Adipocyte (in vitro differentiated cells): ENCODE measurements at places on chromosomes 3 and 15.

GRCh38 chr3:66312039-66312438, 91.2 kb downstream of the SLC25A26 start:
- no peak for DNase-seq

DNA sequence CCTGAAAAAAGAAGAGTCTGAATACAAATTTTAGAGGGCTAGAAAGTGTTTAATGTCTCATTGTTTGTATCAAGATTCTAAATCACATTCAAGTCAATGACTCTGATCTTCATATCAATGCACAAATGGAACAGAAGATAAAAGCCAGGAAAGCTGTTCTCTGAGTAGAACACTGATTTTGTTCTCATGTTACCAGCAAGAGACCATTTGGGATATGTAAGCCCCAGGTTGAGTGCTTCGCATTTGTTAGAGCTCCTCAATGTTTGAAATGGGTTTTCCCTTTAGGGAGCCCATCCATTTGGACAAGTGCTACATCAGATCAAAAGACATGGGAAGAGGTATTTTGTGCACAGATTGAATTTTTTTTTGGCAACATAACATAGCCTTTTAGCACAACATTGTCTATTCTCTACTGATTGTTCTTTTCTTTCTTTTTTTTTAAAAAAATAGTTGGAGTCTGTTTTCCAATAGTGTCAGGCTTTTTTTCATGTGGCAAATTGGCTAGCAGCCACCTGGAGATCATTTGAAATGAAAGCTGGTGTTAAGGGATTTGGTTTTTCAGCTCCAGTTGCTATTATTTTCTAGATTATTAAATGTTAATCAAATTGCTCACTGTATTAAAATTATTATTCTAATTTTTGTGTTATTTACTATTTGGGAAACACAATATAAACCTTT, 74.5 kb upstream of the ZPLD1 start:
- DNase-seq = no peak

GRCh38 chr3:16447135-16447534, 66.4 kb downstream of the RFTN1 start:
- no peak for DNase-seq

DNA sequence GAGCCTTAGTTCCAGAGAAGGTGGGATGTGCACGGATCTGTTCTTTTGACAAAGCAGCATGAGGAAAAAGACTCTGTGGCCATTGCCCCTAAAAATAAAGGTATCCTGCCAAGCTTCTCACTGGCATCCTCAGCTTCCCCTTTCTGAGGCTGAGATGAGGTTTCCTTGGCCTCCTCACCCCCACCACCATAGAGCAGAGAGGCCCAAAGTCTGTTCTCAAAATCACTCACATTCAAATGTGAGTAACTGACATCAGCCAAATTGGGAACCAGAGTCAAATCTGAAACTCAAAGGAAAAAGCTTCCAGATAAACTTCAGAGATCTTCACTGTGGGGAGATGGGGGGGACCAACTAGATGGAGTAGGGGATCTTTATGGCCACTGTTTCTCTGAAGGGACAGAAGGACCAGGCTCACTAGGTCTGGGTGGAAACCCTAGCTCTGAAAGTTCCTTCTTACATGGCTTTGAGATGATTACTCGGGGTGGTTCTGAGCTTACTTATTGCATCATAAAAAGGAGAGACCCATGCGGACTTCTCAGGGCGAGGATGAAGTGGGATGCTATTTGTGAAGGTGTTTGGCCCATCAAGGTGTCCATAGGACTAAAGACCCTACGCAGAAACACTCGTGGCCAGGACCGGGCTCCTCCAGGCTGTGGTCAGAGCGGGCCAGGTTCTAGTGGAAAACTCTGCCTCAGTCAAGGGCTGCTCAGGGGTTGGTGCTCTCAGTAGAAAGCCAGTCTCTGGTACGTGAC, 61.5 kb upstream of the MEF2A start:
- DNase-seq = no peak

DNA sequence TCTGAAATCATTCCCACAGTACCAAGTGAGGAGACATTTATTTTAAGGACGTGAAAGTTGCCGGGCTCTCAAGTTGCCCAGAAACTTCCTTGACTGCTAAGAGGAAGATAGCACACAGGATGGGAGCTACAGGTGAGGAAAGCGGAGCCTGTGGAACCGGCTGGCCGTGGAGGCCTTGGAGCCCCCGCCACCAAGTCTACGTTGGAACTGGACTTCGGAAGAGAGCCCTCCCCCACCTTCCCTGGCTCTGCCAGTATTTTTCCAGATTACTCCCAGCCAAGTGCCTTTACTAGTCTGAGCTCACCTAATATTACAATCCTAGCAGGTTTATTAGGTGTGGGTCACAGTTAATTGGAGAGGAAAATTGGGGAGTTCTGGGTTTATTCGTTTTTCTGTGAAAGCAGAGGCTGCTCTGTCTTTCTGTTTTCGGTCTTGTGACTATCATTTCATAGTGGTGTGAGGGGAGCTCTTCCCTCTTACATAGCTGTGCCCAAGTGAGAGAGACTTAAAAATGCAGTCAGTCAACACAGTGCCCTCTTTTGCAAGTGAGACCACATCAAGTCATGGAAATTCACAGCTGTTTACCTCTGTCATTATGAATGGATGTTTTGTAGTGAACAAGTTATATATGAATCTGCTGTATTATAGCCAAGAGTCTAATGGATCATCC, 6.8 kb downstream of the BOC start:
- no peak for DNase-seq

DNA sequence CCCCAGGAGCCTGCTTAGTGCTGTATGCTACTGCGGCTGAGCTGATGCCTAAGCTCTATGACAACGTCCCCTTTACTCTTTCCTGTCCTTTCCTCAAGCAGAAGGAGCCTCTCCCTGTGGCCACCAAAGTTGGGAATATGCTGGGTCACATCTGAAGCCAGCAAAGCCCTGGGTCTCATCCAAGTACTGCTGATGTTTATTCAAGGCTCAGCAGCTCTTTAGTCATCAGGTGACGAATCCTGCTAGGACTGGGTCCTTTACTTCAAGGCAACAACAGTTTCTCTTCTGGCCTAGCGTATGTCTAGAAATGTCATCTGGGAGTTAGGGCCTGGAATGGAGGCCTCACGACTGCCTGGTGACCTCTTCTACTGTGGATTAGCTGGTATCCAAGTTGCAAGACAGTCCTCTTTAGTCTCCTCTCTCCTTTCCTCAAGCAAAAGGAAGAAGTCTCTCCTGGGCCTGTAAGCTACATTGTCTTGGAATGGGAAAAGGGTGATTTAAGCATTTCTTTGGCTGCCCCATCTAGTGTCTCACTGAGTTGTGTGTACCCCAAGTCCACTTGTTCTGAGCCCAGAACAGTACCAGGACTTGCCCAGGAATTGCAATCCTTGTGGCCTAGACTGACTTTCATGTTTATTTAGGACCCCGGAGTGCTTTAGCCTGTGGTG, 63.9 kb downstream of the TNFAIP8L3 start:
- peak; percentile 64 for DNase-seq

DNA sequence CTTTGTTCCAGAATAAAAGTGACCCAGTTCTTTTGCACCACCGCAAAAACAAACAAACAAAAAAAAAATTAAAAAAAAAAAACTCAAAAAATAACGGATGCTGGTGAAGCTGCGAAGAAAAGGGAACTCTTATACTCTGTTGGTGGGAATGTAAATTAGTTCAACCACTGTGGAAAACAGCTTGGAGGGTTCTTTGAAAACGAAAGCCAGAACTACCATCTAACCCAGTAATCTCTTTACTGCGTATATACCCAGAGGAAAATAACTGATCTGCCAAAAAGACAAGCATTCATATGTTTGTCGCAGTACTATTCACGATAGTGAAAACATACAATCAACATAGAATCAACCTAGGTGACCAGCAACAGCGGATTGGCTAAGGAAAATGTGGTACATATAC, 298.9 kb upstream of the CBLB start:
- no peak for DNase-seq

GRCh38 chr15:74422265-74422651, 11.5 kb downstream of the SEMA7A start:
- no peak for DNase-seq

DNA sequence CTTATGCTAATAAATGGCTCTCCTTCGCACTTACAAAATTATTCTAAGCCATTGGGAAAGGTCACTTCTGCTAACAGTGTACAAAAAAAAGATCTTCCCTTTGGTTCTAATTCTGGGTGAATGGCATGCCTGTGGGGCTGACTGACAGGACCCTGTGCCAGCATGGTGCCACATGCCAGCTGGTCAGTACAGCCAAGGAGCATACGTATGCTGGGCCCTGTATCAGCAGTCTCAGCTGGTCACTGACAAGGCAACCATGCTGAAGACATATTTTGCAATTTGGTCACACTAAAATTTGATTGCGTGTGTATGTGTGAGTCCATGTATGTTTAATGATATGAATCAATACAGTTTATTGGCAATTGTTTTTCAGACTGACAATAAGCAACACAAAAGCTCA, 246.1 kb downstream of the TBL1XR1 start:
- no peak for DNase-seq

- no peak for DNase-seq
These were observed 3.6 kb downstream of the AADAC start for GRCh38 chr3:151817473-151817872.

DNA sequence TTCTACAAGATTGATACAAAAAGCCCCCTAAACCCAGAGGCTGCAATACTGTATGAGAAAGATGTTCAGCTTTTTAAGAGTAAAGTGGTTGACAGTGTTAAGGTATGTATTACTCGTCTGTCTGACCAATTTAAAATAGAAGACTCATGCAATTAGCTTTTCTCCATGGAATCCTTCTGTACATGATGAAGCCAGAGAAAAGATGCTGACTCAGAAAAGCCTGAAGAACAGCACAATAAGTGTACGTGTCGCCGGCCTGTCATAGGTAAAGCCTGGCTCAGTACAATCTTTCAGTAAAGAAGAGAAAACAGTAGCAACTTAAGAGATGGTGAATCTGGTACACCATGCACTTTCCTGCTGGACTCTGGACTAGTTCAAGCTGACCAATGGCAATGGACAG, 16.4 kb downstream of the NEK4 start:
- no peak for DNase-seq

- peak; percentile 76 for DNase-seq
These were observed 92.9 kb downstream of the MCTP2 start for GRCh38 chr15:94324117-94324826.

- DNase-seq = no peak
These were observed 60.7 kb upstream of the RAB6B start for GRCh38 chr3:133956353-133956752.

- DNase-seq = peak; percentile 54
These were observed 664 bp downstream of the PPCDC start for GRCh38 chr15:75023872-75024636.

DNA sequence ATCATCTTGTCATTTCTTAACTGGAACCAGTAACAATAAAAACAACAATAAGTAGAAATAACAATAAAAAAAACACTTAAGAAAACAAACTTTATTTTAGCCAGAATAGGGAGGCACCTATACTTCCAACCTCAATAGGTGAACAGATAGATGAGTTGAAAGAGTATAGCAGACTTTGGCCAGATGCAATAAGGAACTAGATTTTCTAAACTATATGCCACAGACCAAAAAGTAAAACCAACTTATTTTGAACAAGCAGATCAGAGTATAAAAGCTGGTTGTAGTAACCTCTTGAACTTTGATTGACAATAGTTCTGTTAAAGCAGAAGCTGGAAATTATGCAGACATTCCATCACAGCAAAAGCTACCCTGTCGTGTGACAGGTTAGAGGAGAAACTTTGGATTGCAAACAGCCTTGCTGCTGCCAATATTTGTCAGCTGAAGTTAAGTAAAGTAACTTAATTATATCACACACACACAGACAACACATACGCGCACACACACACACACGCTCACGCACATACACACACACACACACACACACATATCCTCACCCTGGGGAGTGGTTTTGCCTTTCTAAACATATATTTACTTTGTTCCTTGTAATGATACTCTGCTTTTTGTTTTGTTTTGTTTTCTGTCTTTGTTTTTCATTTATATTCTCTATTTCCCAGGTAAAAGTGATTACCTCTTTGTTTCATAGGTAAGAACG, 903.6 kb downstream of the VGLL3 start:
- DNase-seq = no peak

DNA sequence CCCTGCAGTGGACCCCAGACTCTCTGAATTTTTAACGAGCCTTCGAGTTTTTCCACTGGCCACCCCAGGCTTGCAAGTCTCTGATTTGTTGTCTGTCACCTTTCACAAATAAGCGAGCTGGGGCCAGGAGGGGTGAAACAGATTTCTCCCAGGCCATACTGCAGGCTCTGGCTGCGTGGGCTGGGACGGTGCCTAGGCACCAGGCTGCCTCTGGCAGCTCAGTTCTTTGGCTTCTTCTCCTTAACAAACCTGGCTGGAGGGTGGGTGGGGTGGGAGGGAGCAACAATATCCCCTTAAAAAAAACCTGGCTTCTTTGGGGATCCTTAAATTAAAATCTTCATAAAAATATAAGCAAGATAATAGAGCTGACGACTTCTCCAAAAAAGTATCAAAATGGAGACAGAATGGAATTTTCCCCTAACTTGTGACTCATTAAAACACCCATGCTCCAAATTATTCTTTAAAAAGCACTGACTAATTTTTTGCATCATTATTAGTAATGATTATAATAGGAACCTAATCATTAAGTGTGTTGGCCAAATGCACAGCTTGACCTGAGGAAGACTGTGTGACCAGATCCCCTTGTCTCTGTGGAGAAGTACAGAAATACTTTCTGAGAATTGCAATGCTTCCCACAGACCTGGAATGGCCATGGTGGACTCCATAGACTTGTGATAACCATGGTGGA, 84.1 kb downstream of the SNRK start:
- DNase-seq = no peak

- peak; percentile 17 for DNase-seq
These were observed 20.8 kb upstream of the DNAAF4 start for GRCh38 chr15:55528812-55529211.

GRCh38 chr3:87363721-87364120, 87.3 kb upstream of the POU1F1 start:
- DNase-seq = no peak

- no peak for DNase-seq
These were observed 2.8 kb downstream of the MAGEL2 start for GRCh38 chr15:23644829-23645228.

GRCh38 chr3:144763878-144764454, 792.3 kb downstream of the DIPK2A start:
- no peak for DNase-seq

GRCh38 chr15:38520035-38520434, 44.6 kb downstream of the RASGRP1 start:
- peak; percentile 38 for DNase-seq

DNA sequence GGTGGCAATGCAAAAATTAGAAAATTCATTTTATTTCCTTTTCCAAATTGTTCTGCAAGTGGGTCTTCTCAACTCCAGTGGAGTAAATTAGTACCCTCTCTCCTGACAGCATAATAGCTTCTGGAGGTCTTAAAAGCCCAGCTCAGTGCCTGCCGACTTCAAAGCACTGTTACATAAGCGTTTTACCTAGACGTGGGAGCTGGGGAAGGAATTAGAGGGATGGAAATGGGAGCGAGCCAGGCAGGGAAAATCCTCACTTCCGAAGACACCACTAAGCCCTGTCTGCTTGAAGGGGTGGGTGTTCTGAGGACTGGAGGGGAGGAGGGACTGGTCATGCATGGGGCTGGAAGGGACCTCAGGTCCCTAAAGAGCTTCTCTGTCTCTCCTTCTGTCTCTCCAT, 77.2 kb upstream of the SLC6A1 start:
- DNase-seq = no peak

GRCh38 chr3:104916971-104917370, 449.7 kb upstream of the ALCAM start:
- DNase-seq = peak; percentile 29

- DNase-seq = no peak
These were observed 788.2 kb upstream of the ARPP21 start for GRCh38 chr3:34851137-34851536.

GRCh38 chr3:48518638-48519276, 14.8 kb upstream of the SHISA5 start:
- DNase-seq = no peak

- peak; percentile 50 for DNase-seq
These were observed 279.9 kb downstream of the PTPRG start for GRCh38 chr3:61841111-61841845.
